Activated CD4-positive, alpha-beta T cell treated with anti-CD3 and anti-CD28 coated beads, Interleukin-2, amount 10 ng/mL, durations not matched to agents 24 days and 14 days (primary cell): ENCODE measurements at places on chromosomes 6 and 20. TPM values are rescaled to one million over a fixed set of nuclear protein-coding genes. Genes with fewer than 3 reads are reported as not detected.

The DNMT3B gene
- 1.1 and 1.3 TPM in 2 replicates for total RNA-seq

The MACROD2 gene
- not detected in 2 replicates for total RNA-seq

The TRIM40 gene
- total RNA-seq, result not detected in 2 replicates

The C20orf141 gene
- not detected in 2 replicates for total RNA-seq

The KCNB1 gene
- total RNA-seq, result 0.07 TPM in 2 replicates

The ACSS1 gene
- total RNA-seq, result 13.0 and 13.5 TPM in 2 replicates

The MOXD1 gene
- total RNA-seq, result 0.12 TPM in 1 of 2 replicates, not detected in the other

The GSTA2 gene
- total RNA-seq, result not detected in 2 replicates

The SLC22A1 gene
- total RNA-seq, result 2.2 and 3.1 TPM in 2 replicates

The GNAS-AS1 gene
- total RNA-seq, result 0.64 and 1.6 TPM in 2 replicates

The NKAIN2 gene
- total RNA-seq, result not detected in 2 replicates

The ENPP1 gene
- 0.58 and 0.66 TPM in 2 replicates for total RNA-seq

The PREX1 gene
- total RNA-seq, result 64.3 and 65.5 TPM in 2 replicates

The MTCH1 gene
- total RNA-seq, result 119 TPM in 2 replicates

The VPS16 gene
- 44.3 and 44.9 TPM in 2 replicates for total RNA-seq

The WFDC10B gene
- not detected in 2 replicates for total RNA-seq

The EDN1 gene
- total RNA-seq, result 0.26 TPM in 1 of 2 replicates, not detected in the other

The HCRTR2 gene
- total RNA-seq, result not detected in 2 replicates

The GPLD1 gene
- total RNA-seq, result 0.17 and 0.44 TPM in 2 replicates

The EHMT2 gene
- total RNA-seq, result 73.5 and 79.3 TPM in 2 replicates

The MEI4 gene
- total RNA-seq, result not detected in 2 replicates

The PSORS1C1 gene
- total RNA-seq, result not detected in 2 replicates

The BNIP5 gene
- total RNA-seq, result not detected in 2 replicates

The ANKRD6 gene
- 2.4 and 2.8 TPM in 2 replicates for total RNA-seq

The BMP7 gene
- total RNA-seq, result 0.07 TPM in 1 of 2 replicates, not detected in the other

The NKAIN4 gene
- not detected in 2 replicates for total RNA-seq

The HLA-DQB2 gene
- total RNA-seq, result 0.28 and 0.72 TPM in 2 replicates

The MOCS3 gene
- 5.7 and 6.3 TPM in 2 replicates for total RNA-seq

The OR12D3 gene
- not detected in 2 replicates for total RNA-seq

The C6orf118 gene
- not detected in 2 replicates for total RNA-seq

The LRRC73 gene
- total RNA-seq, result 0.14 and 0.51 TPM in 2 replicates

The SAMD5 gene
- 0.05 and 0.07 TPM in 2 replicates for total RNA-seq

The CFAP61 gene
- total RNA-seq, result not detected in 2 replicates

The PGC gene
- not detected in 2 replicates for total RNA-seq
